ENCODE measurements at places on chromosomes 4 and X.

DNA sequence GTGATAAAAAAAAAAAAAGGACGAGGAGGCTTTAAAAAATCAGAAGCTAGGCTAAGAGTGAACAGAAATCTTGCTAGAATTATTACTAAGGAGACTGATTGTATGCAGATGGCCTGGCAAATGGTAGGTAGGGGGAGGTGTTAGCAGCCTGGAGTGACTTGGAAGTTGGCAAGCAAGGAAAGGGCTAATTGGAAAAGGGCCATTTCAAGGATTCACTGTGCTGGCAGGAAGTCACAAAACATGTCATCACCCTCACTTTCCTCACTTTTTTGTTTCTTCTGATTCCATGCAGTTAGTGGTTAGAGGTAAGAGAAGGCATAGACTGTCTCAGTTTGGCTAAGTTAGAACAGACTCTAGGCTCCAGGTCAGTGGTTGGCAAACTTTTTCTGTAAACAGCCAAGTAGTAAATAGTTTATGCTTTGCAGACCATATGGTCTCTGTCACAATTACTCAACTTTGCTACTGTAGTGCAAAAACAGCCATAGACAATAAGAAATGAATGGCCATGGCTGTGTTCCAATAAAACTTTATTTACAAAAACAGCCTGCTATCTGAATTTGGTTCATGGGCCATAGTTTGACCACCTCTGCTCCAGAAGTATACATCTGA is 646.5 kb upstream of the ACTRT1 start:
- peak; percentile 5 for DNase-seq

DNA sequence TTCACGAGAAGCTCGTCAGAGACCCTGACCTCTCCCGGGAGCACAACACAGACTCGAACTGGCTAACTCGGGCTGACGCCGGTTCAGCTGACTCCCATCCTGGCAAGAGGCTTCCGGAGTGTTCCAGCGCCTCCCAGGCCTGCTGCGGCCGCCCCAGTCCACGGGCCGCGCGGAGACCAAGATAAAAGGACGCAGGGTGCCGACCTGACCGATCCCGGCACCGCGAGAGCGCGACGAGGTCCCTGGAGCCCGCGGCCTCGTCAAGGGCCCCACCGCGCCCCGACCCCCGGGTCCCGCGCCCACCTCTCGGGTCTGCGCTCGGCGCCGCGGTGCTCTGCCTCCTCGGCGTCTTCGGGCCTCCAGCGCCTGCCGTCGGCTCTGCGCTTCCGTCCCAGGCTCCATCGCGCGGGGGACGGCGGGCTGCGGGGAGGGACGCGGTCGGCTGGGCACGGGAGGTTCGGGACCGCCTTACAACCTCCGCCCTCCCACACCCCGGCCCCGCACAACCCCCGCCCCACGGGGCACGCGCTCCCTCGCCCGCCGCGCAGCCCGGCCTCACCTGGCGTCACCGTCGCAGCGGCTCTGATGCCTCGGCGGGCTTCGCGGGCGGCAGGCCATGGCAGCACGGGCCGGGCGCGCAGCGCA is 426 bp downstream of the SLBP start:
- DNase-seq, result no peak

GRCh38 chrX:35890699-35891098 is 28.8 kb upstream of the CFAP47 start:
- DNase-seq, result peak; percentile 65

DNA sequence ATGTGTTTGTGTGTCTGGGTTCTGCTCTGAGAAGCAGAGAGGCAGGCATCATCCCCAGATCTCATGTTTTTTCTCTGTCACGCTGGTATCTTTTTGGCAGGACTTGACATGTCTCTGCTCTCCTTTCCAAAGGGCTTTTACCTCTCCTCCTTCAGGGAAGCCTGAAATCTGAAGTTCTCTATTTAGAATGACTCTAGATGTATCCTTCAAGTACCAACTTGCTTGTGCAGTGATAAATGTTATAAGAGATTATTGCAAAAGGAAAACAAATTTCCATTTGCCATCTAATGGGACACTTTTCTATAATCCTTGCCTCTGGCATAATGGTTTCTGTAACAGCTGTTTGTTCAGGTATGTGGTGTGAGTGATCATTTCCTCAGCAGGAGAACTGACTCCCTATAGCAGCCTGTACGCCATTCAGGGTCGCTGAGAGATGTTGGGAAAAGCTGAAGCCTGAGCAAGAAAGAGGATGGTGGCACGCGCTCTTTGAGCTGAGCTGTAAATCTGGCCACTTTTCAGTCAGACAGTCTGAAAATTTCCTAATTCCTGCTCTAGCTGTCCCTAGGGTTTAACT is 72.5 kb downstream of the CNGA2 start:
- DNase-seq, result no peak

DNA sequence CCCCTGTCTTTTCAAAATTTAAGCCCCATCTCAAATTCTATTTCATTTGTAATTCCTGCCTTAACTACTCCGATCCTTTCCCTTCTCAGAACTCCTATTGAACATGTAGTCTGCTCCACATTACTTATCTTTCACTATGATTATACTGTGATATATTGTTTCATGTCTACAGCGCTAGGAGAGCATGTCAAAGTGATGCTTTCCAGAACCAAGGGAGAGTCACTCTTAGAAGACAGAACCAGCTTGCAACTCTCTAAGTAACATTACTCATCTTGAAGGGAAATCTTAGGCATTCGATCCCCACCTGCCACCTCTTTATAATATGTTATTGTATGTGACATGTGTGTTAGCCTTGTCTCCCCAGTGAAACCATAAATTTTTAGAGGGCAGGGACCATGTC is 10.5 kb downstream of the EXOC1L start:
- DNase-seq, result no peak

GRCh38 chr4:14115106-14115505 is 487.6 kb upstream of the BOD1L1 start:
- DNase-seq, result no peak

GRCh38 chr4:10117359-10118047 is 904 bp upstream of the WDR1 start:
- DNase-seq, result peak; percentile 29

- DNase-seq, result peak; percentile 66
Observed at GRCh38 chrX:40176351-40177116, 78.8 kb upstream of the BCOR start.

GRCh38 chrX:115311139-115311538 is 21.6 kb downstream of the LUZP4 start:
- DNase-seq, result no peak

GRCh38 chrX:41314204-41314603 is 19.8 kb upstream of the DDX3X start:
- DNase-seq, result no peak

DNA sequence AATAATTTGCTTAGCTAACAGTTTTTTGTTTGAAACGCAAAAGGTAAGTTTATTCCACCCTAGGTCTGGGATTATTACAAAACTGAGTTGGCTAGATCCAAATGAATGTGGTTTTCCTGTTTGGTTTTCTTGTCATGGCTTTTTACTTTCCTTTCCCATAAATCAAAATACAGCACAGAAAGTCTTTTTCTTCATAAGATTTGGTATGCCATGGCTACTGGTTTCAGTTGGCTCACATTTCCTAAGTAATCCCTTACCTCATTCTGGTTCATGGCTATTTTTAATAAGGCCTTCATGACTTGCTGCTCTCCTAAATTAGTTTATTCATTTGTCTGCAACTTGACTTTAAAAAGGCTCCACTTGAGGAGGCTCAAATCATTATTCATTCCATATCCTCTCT is 12.9 kb upstream of the PAK3 start:
- no peak for DNase-seq

DNA sequence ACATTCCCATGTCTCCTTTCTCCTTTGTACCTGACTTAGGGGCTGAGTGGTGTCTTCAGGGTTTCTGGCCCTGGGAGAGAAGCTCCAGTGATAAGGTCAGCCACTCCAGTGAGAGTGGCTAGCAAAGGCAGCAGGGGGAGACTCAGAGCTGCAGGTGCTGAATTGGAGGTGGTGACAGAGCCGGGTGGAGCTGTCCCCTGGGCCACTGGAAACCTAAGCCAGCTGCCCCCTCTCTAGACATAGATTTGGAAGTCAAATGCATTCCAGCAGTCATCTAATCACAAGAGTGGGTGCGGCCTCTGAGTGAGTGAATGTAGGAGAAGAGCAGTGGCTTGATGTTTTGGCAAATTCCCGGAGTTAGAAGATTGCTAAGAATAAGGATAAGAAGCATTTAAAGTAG is 28.5 kb downstream of the TRIM2 start:
- no peak for DNase-seq

GRCh38 chr4:141614878-141615586 is 21.4 kb upstream of the IL15 start:
- no peak for DNase-seq

- no peak for DNase-seq
Observed at GRCh38 chrX:152638443-152638904, 779 bp downstream of the GABRQ start.

DNA sequence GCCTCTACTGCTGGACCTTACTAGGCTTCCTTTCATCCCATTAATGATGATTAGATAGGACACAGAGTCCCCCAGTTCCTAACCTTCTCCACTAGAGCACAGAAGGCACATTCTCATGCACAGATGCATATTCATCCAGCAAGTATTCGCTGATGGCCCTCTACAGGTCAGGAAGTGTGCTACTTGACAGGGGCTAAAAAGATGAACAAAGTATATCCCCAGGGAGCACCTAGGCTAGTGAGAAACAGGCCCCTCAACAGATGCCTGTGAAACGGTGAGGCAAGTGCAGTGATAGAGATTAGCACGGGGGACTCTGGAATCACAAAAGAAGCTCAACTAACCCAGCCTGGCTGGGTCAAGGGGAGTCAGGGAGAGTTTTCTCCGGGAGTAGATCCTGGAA is 95.8 kb downstream of the MGST2 start:
- no peak for DNase-seq

GRCh38 chr4:6250235-6250983 is 19.2 kb upstream of the WFS1 start:
- peak; percentile 83 for DNase-seq

DNA sequence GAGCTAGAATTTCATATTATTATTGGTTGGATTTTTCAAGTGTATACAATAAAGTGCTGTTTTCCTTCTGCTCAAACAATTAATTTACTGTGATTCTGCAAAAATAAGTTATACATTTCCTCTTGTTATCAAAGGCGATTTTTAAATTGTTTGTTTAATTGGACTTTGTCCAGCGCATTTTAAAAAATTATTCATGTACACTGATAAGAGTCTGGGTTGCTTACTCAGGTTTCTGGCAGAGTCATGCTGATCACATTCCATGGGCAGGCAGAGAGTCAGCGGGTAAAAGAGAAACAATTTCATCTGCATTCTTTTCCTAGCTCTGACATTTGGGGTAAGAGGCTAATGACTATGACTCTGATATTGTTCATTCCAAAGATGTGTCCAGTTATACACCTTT is 8.9 kb downstream of the FAT4 start:
- peak; percentile 35 for DNase-seq

GRCh38 chr4:122914938-122915337 is 7.5 kb downstream of the NUDT6 start:
- DNase-seq, result no peak

GRCh38 chrX:25343060-25343459 is 327.3 kb upstream of the ARX start:
- DNase-seq, result no peak

- no peak for DNase-seq
Observed at GRCh38 chr4:6368096-6368495, 98.4 kb downstream of the WFS1 start.

- DNase-seq, result no peak
Observed at GRCh38 chrX:16156692-16157331, 10.5 kb upstream of the MAGEB17 start.

GRCh38 chr4:171985129-171985528 is 171.9 kb downstream of the GALNTL6 start:
- no peak for DNase-seq

GRCh38 chrX:43266487-43266886 is 389.6 kb upstream of the MAOA start:
- DNase-seq, result no peak

DNA sequence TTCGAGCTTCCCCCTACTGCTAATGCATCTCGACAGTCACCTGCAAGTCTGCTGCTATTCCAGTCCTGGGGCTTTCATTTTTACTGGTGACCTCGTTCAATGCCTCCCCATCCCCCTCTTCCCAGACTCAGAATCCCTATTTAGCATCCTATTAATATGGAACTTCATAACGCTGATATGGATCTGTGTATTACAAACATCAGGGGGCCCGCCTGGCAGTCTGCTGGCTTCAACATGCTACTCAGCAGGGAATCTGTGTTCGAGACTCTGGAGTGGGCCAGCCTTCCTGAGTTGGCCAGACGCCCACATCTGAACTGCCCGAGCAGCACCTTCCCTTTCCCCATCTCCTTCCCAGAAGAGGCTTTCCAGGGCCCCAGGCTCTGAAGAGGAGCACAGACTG is 173.9 kb upstream of the PPARGC1A start:
- DNase-seq, result no peak

- DNase-seq, result no peak
Observed at GRCh38 chrX:105471597-105471996, 251.1 kb upstream of the TEX13A start.

DNA sequence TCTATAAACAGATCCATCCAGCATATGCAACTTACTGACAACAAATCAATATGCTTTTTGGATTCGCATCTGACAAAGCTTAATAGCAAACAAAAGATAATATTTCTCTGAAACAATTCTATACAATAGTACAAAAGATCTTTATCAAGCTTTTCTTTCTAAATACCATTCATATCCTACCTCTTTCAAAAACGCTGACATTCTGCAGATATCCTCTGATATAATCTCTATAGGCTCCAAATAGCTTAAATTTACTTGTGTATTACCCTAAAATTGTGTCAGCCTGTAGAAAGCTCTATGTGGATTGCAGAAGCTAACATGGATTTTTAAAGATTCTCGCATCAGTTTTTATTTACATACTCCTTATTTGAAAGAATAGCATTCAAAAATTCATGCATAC is 260.6 kb downstream of the GASK1B start:
- DNase-seq, result no peak

GRCh38 chrX:110698696-110699095 is 96.9 kb downstream of the CHRDL1 start:
- no peak for DNase-seq

GRCh38 chr4:183959319-183960045 is 54.4 kb downstream of the STOX2 start:
- no peak for DNase-seq

DNA sequence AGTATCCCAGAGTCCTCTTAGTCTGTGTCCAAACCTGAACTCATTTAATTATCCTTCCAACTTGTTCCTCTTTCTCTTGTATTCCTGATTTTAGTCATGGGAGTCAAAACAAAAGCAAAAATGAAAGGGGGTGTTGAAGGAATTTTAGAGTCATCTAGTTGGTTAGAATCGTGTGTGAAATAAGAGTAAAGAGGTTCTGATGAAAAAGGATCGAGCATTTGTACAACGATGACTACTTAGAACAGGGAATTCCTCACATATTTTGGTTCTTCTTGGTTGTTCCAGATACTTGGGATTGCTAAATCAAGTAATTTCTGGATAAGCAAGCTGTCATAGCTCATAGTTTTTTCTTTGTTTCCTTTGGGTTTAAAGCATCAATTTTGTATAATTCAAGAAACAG is 194.4 kb downstream of the BCOR start:
- DNase-seq, result no peak

GRCh38 chr4:21768349-21769310 is 179.9 kb downstream of the KCNIP4 start:
- peak; percentile 95 for DNase-seq

GRCh38 chr4:26962720-26963119 is 102.1 kb downstream of the STIM2 start:
- no peak for DNase-seq

Measured in spinal cord (tissue), 10 donors.